Effector CD8-positive, alpha-beta T cell (primary cell): ENCODE measurements at places on chromosomes 6 and 20.

- no peak for DNase-seq
Measured at GRCh38 chr20:42191140-42191860, 573.1 kb upstream of the CHD6 start.

GRCh38 chr6:3650076-3650958 lies 101.2 kb downstream of the PXDC1 start:
- no peak for DNase-seq

DNA sequence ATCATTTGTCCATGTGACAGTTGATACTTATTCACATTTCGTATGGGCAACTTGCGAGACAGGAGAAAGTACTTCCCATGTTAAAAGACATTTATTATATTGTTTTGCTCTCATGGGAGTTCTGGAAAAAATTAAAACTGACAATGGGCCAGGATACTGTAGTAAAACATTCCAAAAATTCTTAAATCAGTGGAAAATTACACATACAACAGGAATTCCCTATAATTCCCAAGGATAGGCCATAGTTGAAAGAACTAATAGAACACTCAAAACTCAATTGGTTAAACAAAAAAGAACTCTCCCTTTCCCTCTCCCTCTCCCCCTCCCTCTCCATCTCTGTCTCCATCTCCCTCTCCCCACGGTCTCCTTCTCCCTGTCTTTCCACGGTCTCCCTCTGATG lies 19.4 kb upstream of the EIF2S2 start:
- DNase-seq, result no peak

GRCh38 chr6:37848371-37848770 lies 28.8 kb downstream of the ZFAND3 start:
- no peak for DNase-seq

DNA sequence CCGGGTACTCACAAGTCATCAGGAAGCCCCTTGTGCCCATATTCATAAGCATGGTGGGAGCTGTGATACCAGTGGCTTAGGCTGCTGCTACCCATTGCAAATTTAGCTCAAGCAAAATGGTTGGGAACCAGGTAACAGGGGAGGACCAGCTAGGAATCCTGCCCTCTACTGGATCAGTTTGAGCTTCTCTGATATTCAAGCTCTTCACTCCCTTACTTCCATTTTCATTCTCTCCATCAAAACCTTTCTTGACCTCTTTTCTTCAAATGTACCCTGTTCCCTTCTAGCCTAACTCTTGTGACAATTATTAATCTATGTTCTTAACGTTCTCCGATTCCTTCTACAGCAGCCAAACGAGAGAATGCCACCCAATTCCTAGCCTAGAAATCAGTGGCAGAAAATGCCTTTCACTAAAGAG lies 9.7 kb downstream of the NOL7 start:
- no peak for DNase-seq
